ENCODE measurements at places on chromosomes 7 and 10. TPM values are rescaled to one million over a fixed set of nuclear protein-coding genes. Genes with fewer than 3 reads are reported as not detected.

Gene AKR1C1
- total RNA-seq, result 6.0 TPM

Gene HKDC1
- 0.43 TPM for total RNA-seq

Gene LIPF
- total RNA-seq, result not detected

GRCh38 chr7:34675749-34676374 lies 17.8 kb downstream of the NPSR1 start:
- DNase-seq, result no peak

DNA sequence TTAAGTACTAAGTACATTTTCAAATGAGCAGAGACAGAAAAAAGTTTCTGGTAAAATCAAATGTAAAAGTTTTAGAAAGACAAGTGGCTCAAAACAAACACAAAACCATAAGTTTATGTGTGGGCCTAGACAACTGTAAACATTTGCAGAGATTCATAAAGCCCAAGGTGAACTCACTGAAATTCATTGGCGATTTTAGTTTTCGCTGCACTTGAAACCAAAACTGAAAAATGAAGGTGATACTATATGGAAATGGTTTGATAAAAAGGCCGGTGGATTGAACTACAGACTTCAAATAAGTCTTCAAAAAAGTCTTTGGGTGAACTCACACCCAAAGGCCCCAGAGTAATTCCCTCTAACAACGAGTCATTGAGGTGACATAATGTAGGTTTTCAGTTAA lies 1184.9 kb upstream of the C7orf33 start:
- no peak for DNase-seq

DNA sequence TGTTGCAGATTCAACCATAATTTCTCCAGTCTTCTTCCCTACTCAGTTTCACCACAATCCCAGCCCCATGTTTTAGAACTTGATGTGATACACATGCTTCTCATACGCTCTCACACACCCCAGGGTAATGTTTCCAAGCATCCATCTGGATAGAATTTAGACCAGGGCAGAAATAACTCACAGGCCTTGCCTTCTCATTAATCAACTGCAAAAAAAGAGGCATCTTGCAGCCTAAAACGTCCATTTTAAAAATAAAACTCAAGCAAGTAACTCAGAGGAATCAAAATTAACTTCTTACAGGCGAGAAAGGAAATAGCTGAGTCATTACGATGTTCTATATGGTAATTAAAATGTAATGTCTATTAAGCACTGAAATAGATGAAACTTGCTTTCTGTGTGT lies 127.2 kb upstream of the RSU1 start:
- peak; percentile 72 for DNase-seq

DNA sequence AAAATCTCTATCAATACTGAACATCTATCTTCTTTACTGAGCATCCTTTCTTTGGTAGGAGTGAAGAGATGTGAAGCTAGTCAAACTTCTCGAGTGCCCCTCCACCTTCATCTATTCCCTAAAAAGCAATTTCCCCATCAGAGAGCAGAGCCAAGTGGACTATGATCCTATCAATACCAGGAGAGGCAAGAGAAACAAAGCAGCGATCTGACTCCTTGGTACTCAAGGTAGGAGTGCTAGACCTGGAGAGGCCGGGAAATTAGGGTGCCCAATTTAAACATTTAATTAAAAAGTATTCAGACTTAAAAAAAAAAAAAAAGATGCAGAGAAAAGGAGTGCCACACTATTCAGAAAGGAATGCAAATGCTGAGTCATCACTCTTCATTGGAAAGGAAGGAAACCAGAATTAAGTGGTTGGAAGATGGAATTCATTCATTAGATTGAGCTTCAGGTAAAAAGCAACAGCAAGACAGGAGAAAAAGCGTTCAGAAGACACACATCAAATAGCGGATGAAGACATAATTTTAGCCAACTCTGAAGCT lies 1.6 kb downstream of the TIAL1 start:
- DNase-seq, result peak; percentile 56

DNA sequence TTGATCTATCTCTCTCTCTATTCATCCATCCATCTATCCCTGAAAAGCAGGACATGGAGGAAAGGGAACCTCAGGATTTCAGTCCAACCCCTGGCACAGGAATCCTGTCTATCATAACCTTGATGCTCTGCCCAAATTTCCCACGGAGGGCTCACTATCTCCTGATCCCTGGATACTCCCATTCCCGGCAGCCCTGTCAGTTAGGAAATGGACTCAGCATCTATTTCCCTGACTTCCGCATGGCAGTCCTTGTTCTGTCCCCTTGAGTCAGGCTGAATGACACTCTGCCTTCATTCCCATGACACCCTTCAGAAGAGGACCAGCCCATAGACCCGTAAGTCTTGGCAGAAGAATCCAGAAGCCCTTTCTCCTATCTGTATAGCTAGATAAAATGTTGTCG lies 77.7 kb downstream of the VWA2 start:
- DNase-seq, result no peak

DNA sequence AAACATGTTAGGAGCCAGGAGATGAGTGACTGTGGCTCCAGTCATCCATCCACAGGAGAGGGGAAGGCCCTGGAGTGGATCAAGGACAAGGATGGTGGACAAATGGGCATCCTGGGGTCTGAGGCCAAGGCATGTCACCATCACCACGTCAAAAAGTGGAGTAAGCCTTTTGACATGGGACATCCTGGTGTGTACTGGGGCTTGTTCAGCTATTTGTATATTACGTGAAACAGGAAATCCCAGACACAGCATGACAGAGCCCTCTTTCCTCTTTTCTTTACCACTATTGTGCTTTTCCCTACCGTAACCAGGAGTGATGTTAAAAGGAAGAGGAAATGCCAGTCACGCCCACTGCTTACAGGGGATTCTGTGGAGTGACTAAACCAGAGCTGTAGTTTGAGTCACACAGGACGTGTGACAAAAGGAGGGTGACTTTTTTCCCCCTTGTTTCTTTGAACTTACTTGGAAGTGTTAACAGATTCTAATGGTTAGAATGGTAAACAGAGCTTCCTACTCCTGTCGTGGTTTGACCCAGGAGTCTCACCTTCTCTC lies 15.4 kb downstream of the ACSL5 start:
- DNase-seq, result peak; percentile 31

GRCh38 chr7:2399848-2400587 lies 3.4 kb upstream of the CHST12 start:
- DNase-seq, result peak; percentile 95

DNA sequence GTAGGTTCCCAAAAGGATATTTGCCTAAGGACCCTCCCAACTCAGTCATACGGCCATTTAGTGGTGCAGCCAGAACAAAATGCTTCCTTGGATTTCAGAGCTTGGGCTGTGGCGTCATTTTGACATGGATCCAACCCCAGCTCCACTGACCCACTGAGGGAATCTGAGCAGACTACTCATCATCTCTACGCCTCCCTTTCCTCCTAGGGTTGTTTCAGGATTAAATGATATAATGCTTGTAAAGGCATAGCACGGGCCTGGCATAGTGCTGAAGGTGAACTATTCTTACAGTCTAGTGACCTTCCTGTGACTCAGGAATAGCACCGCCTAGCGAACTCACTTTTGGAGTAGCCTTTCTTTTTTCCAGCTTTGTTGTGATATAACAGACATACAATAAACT lies 70.3 kb upstream of the LOXL4 start:
- no peak for DNase-seq

GRCh38 chr7:93690021-93690420 lies 115.5 kb upstream of the CALCR start:
- DNase-seq, result no peak

DNA sequence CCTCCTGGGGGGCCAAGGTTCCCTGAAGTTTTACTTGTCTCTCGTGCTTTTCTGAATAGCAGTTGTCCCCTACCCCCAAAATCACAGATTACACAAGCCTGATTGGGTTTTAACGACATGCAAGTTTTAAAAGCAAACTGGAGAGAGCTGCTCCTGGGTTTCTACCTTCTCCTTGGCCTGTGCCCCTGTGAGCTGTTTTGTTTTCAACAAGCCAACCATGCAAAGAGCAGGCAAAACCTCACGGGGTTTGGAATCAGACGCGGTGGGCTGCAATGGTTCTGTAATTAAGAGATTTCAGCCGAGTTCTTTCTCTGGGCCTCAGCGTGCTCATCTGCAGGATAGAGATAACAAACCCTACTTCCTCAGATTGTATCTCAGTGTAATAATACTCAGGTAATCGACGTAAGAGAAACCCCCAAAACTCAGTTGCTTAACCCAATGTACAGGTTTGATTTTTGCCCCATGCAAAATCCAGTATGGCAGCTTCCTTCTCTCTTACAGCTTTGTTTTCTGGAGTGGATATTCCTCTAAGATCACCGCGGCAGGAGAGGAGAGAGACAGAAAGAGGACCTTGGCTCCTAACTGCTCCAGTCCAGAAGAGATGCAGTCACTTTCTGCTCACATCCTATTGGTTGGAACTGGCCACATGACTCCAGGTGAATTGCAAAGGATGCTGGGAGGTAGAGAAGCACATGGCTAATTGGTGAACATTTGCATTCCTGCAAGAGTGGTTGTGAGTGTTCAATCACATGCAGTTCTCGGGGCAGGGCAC lies 42.0 kb downstream of the MYL10 start:
- no peak for DNase-seq

DNA sequence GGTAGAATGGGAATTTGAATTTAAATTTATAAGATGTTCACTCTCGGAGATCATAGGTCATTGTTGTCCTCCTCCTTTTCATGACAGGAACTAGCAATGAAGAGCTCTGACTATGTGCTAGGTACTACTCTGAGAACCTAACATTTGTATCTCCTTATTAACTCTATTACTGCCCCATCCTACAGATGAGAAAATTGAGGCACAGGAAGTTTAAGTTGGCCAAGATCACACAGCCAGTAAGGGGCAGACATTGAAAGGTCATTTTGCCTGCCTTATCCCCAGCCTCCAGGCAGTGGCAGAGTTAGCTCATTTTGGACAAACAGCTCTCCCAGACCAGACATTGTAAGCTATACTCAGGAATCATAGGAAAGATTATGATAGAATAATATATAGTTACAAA lies 6.0 kb downstream of the SRGN start:
- peak; percentile 42 for DNase-seq
